Activated CD4-positive, alpha-beta T cell treated with anti-CD3 and anti-CD28 coated beads, Interleukin-2, amount 50 U/mL, for 16 hours (primary cell): ENCODE measurements at places on chromosomes 3 and 15.

GRCh38 chr15:71129669-71130068, 14.4 kb downstream of the THSD4 start:
- no peak for DNase-seq

DNA sequence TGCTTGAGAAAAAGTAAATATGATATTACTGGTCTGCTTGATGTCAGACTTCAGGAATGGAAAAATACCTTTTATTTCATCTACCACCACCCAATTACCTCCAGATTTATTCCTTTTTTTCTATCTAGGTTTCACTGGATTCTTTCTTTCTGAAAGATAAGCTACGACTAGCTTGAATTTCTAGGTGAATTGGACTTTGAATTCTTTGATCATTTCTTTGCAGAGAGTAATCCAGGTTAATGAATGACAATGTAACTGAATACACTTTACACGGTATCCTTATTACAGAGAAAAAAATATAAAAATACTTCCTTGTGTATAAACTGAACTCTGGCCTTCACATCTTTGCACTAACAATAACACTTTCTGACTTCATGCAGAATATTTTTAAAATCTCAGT, 59.5 kb upstream of the TRPC1 start:
- no peak for DNase-seq

- no peak for DNase-seq
Measured at GRCh38 chr3:176571926-176572325, 625.4 kb downstream of the TBL1XR1 start.

DNA sequence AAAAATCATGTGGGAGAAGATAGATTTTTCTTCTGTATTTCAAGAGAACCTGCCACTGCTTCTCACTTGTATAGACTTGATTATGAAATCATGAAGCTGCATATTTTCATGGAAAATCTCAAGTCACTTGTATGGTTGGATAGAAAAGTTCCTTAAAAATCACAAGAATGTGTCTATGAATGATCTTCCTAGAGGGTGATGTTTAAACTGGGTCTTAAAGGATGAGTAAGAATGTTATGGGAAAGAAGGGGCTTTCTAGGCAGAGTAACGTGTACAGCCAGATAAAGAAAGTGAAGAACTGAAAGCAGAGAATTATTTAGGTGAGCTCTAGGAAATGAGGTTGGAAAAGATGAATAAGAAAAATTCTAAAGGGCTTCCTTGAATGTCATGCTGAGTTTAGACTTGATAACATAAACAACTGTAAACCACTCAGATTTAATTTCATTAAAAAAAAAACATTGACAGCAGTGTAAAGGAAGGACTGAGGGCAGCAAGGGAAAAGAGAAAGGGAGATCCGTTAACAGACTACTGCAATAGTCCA, 5.0 kb downstream of the CD47 start:
- DNase-seq = no peak

DNA sequence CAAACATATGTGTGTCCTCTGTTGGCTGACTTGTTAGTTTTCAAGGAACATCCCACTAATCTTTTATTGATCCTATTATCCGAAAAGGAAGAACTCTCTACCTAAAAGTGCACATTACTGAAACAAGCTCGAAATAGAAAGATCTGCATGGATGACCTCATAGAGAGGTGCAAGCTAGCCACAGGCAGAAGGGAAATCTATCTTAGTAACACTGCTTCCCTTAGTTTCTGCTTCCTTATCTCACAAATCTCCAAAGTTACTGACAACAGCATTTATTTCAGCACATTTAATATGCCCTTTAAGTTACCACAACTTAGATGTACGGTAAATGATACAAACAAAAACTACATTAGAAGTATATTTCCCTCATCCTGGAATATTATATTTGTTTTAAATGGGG, 285.1 kb upstream of the CCDC54 start:
- DNase-seq = no peak

DNA sequence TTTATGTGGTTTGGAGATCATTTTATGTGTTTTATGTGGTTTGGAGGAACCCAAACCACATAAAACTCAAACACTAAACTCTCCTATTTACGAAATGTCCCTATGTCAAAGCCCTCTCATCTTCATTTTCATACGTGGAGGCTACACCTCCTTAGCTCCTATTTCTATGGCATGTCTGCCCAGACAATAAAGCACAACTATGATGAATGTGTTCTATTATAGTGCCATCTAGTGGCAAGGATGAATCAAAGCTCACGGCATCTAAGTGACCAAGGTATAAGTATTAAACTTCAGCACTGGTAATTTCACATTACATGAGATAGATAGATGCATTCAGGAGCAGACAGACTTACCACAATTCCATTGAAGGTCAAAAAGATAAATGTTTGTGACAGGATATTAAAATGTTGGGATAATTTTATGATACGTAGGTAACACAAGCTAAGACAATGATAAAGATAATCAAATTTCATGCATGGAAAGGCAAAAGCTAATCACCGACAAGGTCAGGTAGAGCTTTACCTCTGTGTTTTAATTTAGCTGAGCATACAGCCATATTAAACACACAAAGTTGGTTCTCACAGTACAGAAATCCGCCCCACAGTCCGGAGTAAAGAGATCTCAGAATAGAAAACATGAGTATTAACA, 130.6 kb upstream of the FHIT start:
- peak; percentile 55 for DNase-seq

GRCh38 chr3:195893516-195893915, 14.8 kb downstream of the TNK2 start:
- no peak for DNase-seq

GRCh38 chr3:141271279-141272030, 39.8 kb downstream of the PXYLP1 start:
- DNase-seq = no peak

GRCh38 chr3:169356284-169356955, 307.1 kb downstream of the MECOM start:
- no peak for DNase-seq

DNA sequence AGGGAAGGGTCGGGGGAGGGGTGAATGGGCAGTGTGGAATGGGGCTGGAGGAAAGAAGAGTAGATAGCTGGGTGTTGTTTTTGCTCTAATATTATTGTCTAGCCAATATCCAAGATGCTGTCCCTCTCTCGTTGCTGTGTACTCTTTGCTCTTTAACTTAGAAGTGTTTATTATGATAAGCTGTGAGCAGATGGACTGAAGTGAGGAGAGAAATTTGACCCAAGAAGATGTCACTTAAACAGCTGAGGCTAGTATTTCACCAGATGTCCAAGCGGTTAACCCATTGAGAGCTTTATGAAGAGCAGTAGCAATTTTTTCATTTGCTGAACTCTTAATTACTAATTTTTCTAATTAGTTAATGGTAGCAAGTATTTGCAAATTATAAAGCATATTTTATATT, 212.2 kb upstream of the TP63 start:
- DNase-seq = no peak

DNA sequence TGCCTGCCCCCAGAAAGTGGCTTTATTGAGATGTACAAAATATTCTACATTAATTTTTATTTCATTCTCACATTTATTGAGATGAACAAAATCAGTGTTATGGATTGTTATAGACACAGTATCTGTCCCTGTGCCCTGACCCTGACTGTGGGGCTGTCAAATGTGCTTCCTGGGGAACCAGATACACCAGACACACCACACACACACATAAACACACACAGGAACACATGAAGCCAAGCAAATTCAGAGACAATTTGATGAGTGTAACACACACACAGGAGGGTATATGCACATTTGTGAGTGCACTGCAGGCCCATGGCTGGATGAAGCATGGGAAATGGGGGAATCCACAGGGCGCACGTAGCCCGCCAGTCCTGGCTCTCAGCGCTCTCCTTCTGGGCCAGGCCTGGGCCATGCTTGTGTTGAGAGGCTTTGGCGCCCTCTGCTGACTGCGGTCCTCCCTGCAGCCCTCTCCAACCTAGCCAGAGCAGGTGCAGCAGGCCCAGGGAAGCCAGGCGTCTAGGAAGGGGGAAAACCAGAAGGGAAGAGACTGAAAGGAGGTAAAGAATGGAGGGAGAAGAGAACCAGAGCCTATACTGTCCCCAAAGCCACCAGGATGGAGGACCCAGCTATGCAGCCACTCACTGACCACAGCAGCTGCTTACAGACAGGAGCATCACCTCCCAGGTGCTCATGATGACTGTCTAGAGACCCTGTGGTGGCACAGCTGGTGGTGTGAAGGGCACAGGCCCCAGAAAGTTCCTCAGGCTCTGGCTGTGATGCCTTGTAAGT, 18.0 kb upstream of the LOXL1 start:
- DNase-seq = peak; percentile 76

DNA sequence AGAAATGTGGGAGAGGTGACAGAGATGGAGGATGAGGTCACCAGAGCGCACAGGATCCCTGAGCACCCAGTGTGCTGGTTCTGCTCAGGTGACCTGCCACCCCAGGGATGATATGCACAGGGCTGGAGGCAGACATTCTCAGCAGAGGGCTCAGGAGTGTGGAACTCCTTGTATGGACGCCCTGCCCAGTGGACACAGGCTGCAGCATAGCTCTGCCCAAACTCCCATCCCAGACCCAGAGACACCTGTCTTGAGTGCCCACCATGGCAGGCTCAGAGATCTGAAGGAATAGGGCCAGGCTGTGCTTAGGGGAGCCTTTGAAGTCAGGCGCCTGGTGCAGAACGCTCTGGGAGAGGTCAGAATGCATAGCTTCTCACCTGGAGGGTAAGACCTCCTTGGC, 47.3 kb downstream of the PPCDC start:
- DNase-seq = no peak

GRCh38 chr15:76162036-76162398, 102.2 kb downstream of the TMEM266 start:
- DNase-seq = no peak

DNA sequence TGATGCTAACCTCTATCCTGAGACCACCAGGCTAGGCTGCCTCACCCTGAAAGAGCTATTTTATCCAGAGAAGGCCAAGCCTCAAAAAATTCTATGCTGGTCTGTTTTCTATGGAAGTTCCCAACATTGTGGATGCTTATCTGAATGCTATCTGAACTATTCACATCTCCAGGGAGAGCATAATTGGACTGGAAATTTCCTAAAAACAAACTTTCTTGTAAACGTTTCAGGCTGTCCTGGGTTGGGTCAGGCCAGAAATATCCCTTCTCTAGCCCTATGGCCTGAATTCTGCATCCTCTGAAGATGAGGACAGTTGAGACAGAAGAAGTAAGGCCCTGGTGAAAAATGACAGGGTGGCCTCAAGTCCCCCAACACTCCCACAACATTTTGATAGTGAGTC, 706.4 kb upstream of the NR2F2 start:
- no peak for DNase-seq

- DNase-seq = no peak
Measured at GRCh38 chr3:99911433-99911832, 93.8 kb downstream of the CMSS1 start.

GRCh38 chr15:89391685-89392257, 57.1 kb upstream of the POLG start:
- no peak for DNase-seq

- no peak for DNase-seq
Measured at GRCh38 chr3:157816896-157817295, 289.3 kb downstream of the SHOX2 start.

DNA sequence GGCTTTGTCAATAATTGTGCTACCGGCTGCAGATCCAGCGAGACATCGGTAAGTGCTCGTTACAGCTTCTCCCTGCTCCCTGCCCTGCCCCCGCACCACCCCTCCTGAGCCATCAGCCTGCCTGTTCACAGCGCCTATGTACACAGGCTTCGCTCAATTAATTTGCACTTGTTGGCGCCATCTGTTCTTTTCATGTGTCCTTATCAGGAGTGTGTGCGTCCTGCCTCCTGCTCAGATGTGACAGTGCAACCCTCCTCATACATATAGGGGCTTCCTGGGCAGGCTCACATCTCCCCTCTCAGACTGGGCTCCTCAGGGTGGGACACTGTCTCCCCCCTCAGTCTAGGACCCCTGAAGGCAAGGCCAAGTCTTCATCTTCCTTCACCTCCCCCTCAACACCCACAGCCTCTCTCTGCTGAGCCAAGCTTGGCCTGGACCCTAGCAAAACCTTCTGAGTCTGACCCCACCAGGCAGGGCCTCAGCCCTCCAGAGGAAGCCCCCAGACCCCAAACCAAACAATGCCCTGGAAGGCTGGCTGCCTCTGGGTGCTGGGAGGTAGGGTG, 54.9 kb downstream of the CYP11A1 start:
- no peak for DNase-seq

DNA sequence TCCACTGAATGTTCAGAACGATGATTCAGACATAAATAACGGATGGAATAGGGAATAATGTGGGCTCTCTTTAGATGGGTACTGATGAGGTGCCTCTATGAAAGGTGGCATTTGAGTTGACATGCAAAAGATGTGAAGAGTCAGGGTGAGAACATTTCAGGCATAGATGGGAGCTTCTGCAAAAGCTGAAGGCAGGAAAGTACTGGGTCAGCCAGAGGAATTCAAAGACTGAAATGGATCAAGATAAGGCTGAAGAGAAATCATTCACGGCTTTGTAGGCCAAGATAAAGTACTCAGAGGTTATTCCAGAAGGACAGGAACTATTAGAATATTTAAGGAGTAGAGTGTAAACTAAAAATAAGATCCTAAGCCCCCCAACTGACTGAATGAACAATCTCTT, 189.6 kb upstream of the MCTP2 start:
- no peak for DNase-seq

DNA sequence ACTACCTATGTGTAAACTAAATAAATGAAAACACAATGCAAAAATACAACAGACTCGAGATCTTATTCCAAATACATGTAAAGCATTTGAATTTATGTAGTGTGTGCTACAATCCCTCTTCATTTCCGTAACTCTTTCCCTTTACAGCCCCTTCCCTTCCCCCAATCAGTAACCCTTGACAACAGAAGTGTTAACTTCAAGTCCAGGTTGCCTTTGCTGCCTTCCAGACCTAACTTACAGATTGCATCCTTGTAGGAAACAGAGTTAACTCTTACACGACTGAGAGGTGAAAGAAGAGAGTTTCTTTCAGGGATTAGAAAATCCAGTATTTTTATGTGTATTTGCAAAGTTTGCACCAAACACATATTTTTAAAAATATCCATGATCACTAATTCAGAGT, 1.4 kb upstream of the ROBO1 start:
- no peak for DNase-seq

GRCh38 chr15:51917493-51917892, 54.1 kb downstream of the LEO1 start:
- DNase-seq = peak; percentile 8

GRCh38 chr3:46495901-46496456, 1.8 kb upstream of the RTP3 start:
- DNase-seq = no peak
